ENCODE measurements at places on chromosomes 7 and 10. TPM values are rescaled to one million over a fixed set of nuclear protein-coding genes. Genes with fewer than 3 reads are reported as not detected.

DNA sequence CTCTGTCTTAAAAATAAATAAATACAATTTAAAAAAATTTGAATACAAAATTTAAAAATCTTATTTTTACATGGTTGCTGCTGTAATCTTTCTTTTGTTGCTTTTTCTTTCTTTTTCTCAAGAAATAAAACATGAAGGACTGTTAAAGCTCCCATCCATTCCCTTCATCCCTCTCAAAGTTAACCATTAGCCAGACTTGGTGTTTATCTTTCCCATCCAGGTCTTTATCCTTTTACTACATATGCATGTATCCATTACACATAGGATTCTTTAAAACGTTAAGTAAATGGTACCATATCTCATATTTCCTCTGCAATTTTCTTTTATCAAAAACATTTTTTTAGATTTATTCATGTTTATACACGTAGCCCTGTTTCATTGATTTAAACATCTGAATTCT, 70.1 kb downstream of the CREB3L2 start:
- DNase-seq, result no peak

GRCh38 chr7:2037301-2037807, 195.4 kb downstream of the MAD1L1 start:
- DNase-seq, result no peak

- DNase-seq, result no peak
Measured at GRCh38 chr10:36266923-36267322, 624.8 kb upstream of the FZD8 start.

DNA sequence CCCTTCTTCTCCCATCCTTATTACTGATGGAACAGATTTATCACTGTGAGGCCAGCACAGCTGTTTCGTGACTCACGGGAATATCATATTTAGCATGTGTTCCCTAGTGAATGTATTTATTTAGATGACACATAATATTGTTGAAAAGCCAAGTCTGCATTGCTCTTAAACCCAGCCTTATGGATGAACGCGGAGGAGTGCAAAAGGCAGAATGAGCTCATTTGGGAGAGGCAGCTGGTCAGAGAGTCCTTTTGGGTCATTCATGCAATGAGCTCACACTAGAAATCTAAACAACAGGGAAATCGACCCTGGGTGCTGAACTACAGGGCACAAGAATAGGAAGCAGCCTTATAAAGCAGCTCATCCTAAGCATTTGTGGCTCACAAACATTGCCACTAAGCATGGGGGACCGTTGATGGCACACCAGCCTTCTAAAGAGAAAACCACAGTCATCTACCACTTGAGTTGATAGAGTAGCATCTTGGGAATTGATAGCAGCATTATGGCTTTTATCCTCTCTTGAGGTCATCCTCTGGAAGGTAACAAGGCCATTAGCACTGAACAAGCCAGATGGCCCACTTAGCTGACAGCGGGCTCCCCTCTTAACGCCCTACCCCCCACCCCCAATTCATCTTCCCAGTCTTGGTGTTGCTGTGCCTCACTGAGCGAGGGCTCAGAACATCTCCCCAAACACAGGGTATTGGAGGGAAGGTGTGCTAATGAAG, 32.9 kb upstream of the SDK1 start:
- DNase-seq, result no peak

GRCh38 chr10:127153181-127153580, 43.2 kb downstream of the INSYN2A start:
- no peak for DNase-seq

- DNase-seq, result no peak
Measured at GRCh38 chr7:102310414-102310815, 23.7 kb downstream of the SH2B2 start.

- DNase-seq, result no peak
Measured at GRCh38 chr10:118918587-118918986, 110.9 kb upstream of the NANOS1 start.

GRCh38 chr7:3892157-3892556, 591.1 kb downstream of the SDK1 start:
- DNase-seq, result no peak

GRCh38 chr7:159272739-159273138, 128.1 kb upstream of the VIPR2 start:
- no peak for DNase-seq

The PIK3AP1 gene
- total RNA-seq, result 32.0 TPM

The CYP2E1 gene
- total RNA-seq, result 0.31 TPM

The PLAC9 gene
- 23.3 TPM for total RNA-seq

The EEPD1 gene
- total RNA-seq, result 20.5 TPM

Measured in omental fat pad (tissue), 4 donors.